IPS DF 19.7 (cell line): ENCODE measurements at places on chromosomes 11 and 22.

GRCh38 chr11:78525720-78526119 is 48.9 kb downstream of the NARS2 start:
- no peak for DNase-seq

DNA sequence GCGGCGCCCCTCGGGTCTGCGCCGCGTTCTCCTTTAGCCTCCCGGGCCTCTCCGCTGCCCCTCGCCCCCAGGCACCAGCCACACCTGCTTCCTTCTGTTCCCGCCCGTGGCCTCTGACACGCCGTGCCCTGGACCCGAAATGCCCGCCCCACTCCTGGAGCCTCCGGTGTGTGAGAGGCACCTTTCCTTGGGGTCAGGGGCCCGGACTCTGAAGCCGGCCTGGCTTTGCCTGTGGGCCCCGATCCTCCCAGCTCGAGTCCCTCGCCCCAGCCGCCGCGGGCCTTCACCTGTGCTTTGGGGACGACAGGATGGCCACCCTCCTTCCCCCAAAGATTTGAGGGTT is 661 bp upstream of the CDPF1 start:
- no peak for DNase-seq

DNA sequence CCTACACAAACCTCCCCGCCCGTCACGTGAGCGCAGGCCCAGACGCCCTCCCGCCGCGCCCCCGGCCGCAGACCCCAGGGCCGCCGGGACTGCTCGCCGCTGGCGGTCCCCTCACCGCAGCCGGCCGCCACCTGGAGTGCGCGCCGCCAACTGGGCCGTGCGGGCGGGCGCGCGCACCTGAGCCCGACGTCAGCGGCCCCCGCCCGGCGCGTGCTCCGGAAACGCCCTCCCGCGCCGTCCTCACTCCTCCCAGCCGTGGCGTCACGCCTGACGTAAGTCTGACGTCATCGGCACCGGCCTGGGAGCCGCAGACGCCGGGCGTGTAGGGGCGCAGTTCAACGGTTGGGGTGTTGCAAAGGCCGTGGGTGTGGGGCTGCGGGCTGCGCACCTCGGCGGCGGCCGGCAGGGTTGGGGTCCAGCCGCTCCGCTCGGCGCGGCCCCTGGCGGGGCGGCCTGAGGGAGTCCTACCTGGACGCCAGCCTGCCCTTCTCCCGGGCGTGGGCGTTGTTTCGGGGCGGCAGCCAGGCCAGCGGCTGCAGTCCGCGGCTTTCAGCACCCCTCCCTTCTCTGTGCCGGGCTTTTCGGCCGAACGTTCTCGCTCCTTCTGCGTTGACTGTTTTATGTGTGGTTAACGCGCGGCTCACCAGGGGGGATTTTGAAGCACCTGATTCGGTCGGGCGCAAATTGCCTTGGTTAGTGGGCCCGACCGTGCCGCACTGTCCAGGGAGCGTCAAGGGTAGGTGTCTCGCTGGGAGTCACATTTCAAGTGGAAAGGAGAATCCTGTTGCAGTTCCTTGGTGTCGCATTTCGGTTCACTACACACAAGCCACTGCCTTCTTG is at the start of gene JOSD1:
Gene JOSD1, minus strand, starts transcription at position 155 of the 840 bp plus-strand sequence. CDS start 956 bp downstream, outside the sequence.
- peak; percentile 61 for DNase-seq

GRCh38 chr22:19696504-19697276 is 17.6 kb upstream of the SEPTIN5 start:
- no peak for DNase-seq

- DNase-seq: no peak
Observed at GRCh38 chr11:1194231-1194976, 28.5 kb upstream of the MUC5B start.

- no peak for DNase-seq
Observed at GRCh38 chr11:44011797-44012196, 36.0 kb upstream of the ACCSL start.
